ENCODE measurements at places on chromosomes 3 and 15.
A peak's percentile ranks its signal among the peaks of the same experiment; 100 is the strongest.

DNA sequence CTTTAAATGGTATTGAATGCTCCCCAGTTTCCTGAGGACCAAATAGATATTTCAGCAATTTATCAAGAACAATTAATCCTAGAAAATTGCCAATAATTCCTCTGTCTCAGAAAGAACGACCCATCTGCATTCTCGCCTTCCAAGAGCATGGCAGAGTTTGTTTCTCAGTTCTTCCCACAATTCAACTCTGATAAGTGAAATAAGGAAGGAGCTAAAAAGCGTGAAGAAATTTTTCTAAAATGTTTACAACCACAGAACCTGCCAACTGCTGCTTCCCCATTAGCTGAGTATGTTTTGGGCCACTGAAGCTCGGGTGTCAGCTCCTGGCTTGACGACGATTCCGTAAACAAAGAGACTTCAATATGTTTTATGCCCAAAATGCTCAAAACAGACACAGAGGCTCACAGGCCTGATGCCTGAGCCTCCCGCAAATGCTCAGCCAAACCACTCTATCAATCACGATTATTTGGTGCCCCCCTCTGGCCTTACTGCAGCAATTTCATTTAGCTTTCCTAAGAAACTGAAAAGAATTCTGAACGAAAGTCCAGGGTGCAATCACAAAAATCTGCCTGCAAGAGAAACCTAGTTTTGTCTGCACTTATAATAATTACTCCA lies 259.2 kb upstream of the CCDC54 start:
- DNase-seq = peak; percentile 40

DNA sequence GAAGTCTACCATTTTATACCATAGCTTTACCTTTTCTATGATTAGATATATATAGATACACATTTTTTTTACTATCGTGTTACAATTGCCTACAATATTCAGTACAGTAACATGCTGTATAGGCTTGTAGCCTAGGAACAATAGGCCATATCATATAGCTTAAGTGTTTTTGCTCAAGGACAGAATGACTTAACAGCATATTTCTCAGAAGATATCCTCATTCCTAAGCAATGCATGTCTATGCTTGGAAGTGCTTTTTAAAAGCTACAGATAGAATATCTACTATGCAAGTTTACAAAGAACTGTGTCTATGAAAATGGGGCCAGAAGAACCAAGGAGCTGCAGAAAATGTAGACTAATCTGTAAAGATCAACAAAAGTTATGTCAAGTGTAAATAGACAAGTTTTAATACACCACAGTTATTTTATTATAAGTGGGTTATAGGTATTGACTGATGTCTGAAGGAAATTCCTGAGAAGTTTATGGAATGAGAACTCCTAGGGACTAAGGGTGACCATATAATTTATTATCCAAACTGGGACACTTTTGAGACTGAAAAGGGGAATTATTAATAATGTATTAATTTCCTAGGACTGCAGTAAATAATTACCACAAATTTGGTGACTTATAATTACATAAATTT lies 138.7 kb upstream of the TGFBR2 start:
- no peak for DNase-seq

DNA sequence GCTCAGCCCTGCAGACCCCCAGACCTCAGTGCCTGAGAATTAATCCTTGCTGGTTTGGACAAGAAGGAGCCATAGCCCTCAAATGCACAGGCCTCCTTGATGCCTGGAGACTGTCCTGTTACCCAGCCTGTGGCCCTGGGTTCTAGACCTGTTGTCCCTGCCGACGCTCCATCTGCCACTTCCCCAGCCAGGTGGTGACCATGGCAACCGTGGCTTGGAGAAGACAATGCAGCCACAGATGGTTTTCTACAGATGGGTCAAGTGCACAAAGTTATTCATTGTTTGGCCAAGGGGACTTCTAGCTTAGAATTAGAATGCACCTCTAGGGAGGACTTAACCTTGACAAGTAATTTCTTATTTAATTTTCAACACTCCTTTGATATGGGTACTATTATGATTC lies 297.1 kb downstream of the UACA start:
- DNase-seq = peak; percentile 37

DNA sequence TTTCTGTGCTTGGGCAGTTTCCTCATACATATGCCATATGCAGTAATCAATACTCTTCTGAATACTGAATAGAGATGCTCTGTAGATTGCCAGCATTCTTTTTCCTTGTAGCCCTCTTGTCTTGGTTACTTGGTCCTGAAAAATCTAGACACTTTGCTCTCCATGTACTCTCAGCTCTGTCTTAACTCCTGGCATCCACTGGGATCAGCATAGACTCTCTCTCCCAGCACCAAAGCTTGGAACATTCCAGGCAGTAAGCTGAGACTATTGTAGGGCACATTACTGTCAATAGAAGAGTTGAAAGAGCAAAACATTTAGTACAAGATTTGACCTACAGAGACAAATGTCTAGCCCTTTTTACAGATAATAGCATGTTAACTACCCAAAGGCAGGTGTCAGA lies 1100.3 kb downstream of the TBL1XR1 start:
- DNase-seq = no peak

DNA sequence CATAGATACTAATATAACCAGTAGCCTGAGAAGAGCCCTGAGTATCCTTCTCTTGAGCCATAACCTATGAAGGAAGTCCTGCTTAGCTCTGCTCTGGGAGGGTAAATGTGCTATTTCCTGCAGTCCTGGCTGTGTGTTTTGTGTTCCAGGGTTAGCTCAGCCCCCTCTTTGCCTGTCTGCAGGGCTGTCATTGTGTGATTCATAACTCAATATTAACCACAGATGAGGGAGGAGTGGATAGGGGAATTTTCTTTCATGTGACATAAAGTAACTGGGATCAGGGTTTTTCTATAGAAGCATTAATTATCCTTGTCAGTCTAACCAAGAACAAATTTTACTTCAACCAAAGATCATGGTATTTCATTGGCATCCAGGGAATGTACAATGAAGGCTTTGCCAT lies 183.3 kb upstream of the ZBTB20 start:
- DNase-seq = no peak

- DNase-seq = peak; percentile 59
Observed at GRCh38 chr15:66477011-66477410, 20.6 kb downstream of the SNAPC5 start.

DNA sequence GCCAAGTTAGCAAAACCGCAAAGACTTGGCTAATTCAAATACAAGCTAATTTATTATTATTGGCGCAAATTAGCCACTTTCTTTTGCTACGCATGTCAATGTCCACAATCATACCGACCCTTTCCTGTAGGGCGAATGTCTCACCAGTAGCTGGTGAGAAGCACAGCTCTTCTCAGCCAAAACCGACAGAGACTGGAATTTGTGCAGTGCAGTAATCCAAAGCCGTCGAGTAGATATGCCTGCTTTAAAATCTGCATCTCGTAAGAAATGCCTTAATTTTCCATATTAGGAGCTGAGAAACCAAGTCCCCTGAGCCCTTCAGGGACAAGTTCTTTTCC lies 614 bp upstream of the MINDY2 start:
- peak; percentile 72 for DNase-seq

DNA sequence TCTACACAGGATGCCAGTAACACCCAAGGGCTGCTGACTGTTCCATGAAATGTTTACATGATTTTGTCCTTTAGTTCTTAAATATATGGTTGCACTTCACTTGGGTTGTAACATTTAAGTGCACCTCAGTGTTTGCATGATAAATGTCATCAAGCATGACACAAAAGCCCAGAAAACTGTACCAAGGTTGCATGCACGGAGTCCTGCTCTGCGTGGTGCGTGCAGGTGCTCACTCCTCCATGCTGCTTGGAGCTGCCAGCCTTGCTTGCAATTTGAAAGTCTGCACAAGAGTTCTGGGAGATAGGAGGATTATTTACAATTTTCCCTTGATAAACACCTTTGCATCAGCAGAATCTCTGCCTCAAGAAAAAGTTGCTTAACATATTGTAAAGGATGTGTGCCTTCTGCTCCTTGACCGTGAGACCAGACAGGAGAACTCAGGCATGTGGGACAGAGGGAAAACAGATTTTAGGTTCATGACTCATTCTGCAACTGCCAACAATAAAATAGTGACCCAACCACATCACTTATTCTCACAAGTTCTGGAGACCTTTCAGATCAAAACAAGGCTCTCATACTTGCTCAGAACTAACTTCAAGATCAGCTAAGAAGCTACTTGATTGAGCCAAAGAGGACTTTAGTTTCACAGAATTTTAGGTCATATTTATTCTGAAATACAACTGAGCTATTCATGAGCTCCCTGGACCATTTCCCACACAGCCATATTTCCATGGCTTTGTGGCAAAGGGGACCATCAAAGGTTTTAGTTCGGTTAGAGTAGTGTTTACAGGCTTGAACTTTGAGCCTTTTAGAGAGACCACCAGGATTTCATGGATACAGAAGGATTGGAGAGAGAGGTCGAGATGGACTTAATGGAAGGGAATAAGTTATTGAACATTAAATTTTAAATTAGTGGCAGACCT lies 128.4 kb upstream of the ZBED2 start:
- no peak for DNase-seq

DNA sequence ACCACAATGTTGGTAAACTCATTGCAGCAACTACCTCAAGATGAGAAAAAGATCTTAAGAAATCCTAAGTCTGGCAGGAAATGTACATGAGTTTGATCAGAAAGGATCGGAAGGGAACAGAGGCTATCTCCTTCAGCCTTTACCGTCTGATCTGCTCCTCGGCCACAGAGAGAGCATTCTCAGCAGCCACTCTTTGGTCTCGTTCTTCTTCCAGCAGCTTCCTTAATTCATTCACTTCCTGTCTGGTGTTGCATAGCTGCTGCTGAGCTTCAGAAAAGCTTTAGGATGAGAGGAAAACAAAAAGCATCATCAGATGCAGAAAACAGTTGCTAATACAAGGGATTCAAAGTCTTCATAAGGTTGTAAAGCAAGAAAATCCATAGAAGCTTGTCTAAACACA lies 6.6 kb upstream of the HCLS1 start:
- no peak for DNase-seq

GRCh38 chr3:171460725-171461524 lies 720 bp upstream of the TNIK start:
- peak; percentile 59 for DNase-seq

- no peak for DNase-seq
Observed at GRCh38 chr3:105284876-105285275, 81.8 kb upstream of the ALCAM start.

GRCh38 chr3:183807209-183807728 lies 18.1 kb downstream of the MAP6D1 start:
- DNase-seq = no peak

GRCh38 chr15:74258456-74259291 lies 22.5 kb downstream of the CCDC33 start:
- DNase-seq = peak; percentile 8

DNA sequence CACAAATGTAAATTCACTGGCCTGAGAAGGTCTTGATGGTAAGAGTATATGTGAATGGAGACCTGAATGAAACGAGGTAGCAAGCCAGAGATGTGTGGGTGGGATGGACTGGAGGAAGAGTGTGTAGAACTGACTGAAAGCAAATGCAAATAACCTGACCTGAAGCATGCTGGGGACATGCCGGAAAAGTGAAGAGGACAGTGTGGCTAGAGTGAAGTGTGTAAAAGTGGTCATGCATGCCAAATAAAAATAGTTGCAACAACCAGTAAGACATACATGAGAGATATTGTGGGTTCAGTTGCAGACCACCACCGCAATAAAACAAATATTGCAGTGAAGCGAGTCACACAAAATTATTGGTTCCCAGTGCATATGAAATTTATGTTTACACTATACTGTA lies 82.3 kb downstream of the LPP start:
- DNase-seq = no peak

- peak; percentile 72 for DNase-seq
Observed at GRCh38 chr15:79053894-79054293, 36.7 kb downstream of the RASGRF1 start.

DNA sequence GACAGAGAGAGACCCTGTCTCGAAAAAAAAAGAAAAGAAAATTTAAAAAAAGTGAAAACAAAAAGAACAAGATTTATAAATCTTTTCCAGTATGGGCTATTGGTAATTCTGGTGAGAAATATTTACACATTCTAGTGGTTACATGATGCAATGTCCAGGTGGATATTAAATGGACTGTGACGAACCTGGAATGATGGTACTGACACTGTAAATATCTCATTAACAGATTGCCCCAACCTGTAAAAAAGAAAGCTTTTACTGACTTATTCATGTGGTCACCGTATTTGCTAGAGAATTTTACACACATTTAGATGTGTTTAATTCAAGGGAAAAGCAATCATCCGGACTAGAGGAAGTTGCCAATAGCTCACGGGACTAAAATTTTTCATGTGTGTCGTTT lies 162.1 kb upstream of the LRIG1 start:
- no peak for DNase-seq

DNA sequence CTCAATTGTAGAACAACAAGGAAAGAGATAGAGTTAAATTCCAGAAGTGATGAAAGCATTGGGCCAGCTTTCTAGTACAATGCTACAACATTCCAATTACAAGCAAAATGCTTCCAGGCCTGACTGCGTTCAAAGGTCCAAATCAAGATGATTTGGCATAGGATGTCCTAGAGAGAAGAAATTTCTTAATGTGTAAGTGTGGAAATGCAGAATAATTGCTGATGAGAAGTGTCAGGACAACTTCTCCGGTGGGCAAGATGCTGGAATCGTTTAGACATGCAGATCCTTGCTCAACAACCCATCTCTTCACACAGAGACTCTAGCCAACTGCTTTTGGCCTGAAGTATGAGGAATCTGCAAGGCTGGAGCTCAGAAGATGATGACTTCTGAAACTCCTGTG lies 71.1 kb upstream of the PDZRN3 start:
- no peak for DNase-seq

GRCh38 chr3:66113542-66113941 lies 74.8 kb upstream of the MAGI1 start:
- no peak for DNase-seq

GRCh38 chr15:73331991-73332925 lies 36.5 kb downstream of the HCN4 start:
- DNase-seq = no peak

DNA sequence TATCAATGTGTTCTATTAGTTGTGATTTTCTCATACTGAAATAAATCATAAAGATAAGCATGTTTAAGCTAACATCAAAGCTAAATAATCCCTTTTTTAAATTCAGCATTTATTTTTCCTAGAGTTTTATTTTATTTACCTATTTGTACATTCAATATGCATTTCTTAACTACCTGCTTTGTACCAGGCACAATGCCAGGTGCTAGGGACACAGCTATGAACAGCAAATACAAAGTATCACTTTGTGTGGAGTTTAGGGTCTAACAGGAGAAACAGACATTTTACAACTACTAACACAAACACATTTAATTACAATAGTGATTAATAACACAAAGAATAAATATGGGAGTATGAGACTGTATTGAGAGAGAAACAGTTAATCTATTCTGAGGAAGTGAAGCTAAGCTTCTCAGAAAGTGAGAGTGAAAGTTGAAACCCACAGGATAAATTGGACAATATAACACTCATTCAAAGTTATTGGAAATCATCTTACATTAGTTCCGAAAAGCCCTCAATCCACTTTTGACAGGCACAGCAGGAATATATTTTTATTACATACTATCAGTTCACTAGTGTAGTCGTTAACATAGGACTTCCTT lies 159.6 kb downstream of the GBE1 start:
- no peak for DNase-seq

- DNase-seq = no peak
Observed at GRCh38 chr15:93027413-93027812, 61.6 kb downstream of the RGMA start.

Measured in G401 (cell line).